ENCODE measurements at places on chromosomes 12 and 14.

- no peak for DNase-seq
These were observed 22.9 kb upstream of the RDH16 start for GRCh38 chr12:56980268-56980667.

DNA sequence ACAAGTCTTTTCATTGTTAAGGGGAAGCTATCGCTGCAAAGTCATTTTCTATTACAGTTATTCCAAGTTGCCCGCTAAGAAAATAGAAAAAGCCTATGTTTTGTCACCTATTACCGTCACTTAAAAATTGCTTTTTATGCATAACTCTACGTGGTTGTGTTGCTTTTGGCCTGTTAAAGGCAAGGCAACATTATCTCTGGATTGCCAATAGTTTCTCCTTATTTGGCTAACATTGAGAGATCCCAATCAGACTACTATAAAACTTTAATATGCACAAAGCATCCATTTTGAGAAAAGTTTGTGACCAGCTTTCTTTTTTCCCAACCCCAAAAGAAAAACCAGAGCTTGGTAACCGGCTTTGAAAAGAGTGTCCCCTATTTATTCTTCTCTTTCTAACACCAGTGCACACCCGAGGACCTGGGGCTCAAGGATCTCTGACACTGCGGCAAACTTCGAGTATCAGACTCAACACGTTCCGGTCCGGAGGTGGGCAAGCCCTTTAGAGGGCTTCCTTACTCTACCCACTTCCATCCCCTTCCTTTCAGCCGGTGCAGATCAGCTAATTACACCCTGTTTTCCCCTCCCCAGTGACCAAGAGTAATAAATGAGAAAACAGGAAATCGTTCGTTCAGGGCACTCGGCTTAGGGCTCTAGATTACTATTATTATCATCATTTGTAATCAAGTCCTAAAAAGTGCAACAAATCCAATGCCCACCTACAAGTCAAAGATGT is 1.2 kb downstream of the PPP1R12A start:
- no peak for DNase-seq

DNA sequence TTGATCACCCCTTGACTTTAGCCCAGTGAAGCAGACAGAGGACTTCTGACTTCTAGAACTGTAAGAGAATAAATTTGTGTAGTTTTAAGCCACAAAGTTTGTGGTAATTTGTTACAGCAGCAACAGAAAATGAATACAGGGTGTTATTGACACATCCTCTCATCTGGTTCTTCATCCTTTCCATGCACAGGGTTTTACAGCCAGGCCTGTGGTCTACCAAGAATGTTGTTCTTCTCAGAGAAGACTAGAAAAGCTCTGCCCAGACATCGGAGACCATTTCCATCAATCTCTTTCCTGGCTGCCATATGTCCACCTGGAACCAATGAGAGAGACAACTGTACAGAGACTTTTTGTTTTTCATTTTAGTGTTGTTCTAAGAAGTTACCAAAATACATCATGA is 308.2 kb upstream of the AMIGO2 start:
- no peak for DNase-seq

DNA sequence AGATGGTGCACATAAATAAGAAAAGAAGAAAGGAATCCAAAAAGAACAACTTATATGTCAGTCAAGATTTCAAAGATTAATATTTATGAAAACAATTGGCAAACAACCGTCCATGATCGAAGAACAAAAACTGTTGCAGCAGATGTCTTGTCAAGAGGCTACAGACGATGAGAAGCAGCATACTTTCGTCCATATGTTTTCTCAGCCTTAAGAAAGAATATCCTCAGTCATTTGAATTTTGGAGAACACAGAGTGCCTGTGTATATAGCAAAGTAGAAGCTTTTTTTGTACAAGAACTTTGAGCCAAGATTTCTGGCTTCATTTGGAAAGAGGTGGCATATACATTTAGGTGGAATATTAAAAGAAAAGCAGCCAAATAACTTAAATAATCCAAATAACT is 297.2 kb downstream of the ITPR2 start:
- DNase-seq, result no peak

- DNase-seq, result no peak
These were observed 22.3 kb downstream of the ATP5MC2 start for GRCh38 chr12:53653595-53653994.

GRCh38 chr12:95248604-95249360 is 31.2 kb downstream of the VEZT start:
- DNase-seq, result no peak

DNA sequence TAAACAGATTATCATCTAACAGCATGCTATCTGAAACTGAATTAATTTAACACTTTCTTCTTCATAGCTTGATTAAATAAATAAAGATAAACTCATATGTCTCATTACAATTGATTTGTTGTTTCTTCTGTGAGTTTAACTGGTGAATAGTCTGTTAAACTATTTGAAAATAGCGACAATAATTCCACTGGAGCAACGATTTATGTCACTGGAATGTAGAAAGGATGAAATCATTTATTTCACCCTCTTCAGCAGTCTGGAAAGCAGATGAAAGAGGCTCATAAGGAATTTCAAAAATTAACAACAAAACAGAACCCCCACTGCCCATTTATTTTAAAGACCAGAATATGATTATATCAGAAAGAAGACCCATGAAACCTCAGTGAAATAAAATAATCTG is 1165.1 kb upstream of the USP15 start:
- no peak for DNase-seq

DNA sequence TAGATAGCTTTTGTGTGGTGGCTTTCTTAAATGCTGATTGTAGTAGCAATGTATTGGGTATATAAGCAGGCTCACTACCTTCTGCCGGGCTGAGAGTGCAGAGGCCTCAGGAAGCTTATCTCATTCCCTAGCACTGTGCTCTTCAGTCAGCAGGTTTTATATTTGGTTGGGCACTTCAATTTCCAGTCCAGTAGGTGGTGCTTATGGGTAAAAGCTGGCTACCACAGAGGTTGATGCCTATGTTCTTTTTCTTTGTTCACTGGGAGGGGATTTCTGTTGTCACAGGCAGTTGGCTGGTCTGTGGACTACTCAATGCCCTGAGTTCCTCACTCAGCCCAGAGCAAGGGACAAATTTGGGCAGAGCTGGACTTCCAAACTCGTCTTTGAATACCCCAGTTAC is 43.0 kb upstream of the GLIPR1 start:
- no peak for DNase-seq

GRCh38 chr14:75448209-75448608 is 20.4 kb downstream of the JDP2 start:
- no peak for DNase-seq

- DNase-seq, result no peak
These were observed 283 bp upstream of the PSMB11 start for GRCh38 chr14:23041729-23042128.

DNA sequence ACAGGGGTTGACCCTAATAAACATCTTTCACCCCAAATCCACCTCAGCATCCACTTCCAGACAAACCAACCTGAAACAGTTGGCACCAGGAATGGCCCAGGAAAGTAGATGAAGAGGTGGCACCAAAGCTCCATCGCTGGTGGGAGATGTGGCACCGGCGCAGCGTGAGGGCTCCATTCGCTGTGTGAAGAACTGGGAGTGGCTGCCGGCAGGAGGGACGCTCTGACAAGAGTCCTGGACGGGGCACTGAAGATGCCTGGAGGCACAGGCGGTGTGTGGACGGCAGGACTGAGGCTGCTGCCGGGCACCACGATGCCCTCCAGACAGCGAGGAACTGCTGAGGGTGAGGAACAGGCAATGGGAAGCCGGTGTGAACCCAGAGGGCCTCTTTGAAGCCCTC is 29.3 kb downstream of the DIO3 start:
- no peak for DNase-seq

GRCh38 chr14:23800811-23801210 is 152.8 kb upstream of the DHRS4 start:
- no peak for DNase-seq

DNA sequence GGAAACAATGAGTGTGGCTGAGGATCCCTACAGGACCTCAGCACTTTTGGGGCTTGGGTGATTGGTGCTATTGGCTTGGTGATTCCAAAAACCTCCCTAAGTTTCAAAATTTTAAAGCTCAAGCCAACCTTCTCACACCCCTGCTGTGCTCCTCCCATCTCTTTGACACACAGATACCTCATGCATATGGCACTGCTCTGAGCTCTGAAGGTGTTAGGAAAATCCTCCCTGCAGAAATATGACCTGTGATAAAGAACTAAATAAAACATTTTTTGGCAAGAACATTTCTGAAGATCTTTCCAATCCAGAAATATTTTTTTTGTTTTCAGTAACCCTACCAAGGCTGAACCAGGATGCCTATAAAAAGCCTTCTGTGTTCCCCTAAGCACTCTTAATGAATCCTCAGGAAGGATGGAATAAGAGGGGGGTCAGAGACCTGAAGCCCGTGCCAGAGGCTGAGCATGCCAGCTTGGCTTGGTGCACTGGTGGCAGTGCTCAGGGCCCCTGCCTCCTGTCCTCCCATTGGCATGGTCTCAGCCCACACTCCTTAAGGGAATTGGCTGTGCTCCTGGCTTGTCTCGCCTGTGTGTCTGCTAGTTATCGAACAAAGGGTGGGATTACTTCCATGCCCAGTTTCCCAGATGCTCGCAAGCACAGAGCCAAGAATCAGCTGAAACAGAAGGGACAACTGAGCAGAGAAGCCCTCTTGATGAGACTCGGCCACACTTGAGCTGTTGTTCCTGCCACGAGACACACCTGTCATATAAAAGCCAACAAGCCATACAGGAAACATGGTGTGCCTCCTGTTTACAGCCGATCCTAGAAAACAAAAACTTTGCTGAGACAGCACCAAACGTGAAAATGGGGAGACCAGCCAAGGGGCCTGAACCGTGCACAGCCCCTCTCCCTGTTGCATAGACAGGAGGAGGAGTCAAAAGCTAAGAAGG is 132.7 kb upstream of the EEA1 start:
- no peak for DNase-seq

GRCh38 chr12:129009833-129010622 is 156.8 kb downstream of the GLT1D1 start:
- DNase-seq, result no peak

GRCh38 chr12:94873734-94874517 is 129.6 kb downstream of the NDUFA12 start:
- DNase-seq, result no peak

DNA sequence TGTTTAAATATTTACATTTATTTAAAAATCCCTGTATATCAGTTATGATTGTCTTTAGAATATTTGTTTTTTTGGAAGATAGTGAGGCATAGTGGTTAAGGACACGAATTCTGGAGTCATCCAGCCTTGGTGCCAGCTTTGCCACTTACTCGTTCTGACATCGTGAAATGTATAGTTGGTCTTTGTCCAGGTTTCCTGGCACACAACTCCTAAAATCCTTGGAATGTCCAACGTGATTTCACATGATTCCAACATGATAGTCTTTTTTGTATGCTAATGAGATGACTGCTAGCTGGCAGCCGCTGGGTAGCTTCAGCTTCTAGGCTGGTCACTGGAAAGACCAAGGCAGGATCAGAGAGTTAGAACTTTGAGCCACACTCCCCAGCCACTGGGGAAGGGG is 64.8 kb downstream of the PRICKLE1 start:
- no peak for DNase-seq

- no peak for DNase-seq
These were observed 50.8 kb downstream of the DYNC1H1 start for GRCh38 chr14:102015045-102015685.

- DNase-seq, result no peak
These were observed 90.7 kb downstream of the PTCSC3 start for GRCh38 chr14:36085861-36086260.

- DNase-seq, result no peak
These were observed 11.4 kb upstream of the FOS start for GRCh38 chr14:75267141-75267721.

Measured in NCI-H1417 treated with DMSO at 0.1 percent for 48 hours (cell line).